Esophagus squamous epithelium (tissue), 5 donors: ENCODE measurements at places on chromosomes 12 and 14.

GRCh38 chr12:5203274-5203673 lies 159.6 kb downstream of the KCNA5 start:
- DNase-seq, result no peak

GRCh38 chr14:56555921-56556570 lies 23.6 kb upstream of the TMEM260 start:
- no peak for DNase-seq

- no peak for DNase-seq
Observed at GRCh38 chr12:6090803-6091202, 33.7 kb downstream of the VWF start.

DNA sequence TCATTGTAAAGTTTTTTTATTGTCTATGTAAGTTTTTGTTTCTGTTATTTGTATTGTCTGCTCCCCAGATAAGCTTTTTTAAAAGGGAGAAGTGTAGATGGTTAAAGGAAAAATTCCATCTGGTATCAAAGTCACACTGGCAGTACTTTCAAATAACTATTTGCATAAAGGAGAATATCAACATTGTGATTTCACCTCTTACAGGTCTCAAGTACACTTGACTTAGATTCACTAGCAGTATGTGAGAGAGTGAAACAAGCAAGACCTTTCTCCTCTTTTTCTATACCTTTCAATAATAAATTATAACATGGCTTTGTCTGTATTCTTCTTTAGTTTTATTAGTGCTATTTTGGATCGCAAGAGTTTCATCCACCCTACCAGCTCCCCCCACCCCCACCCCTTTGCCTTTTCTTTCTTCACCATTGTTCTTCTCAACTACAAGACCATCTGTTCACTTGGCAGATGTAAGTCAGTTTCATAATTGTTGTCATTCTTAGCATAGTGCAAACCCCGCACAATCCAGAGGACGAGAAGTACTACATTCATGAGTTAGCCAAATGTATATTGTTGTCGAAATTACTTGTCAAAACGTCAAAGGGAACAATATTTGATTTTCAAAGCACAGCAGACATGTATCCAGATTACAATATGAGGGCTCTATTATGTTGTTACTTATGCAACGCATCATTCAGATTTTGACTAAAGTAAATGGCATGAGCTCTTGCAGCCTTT lies 602.7 kb upstream of the FLRT2 start:
- DNase-seq, result no peak

GRCh38 chr14:21974741-21975140 lies 301.1 kb upstream of the OR4E1 start:
- no peak for DNase-seq

- DNase-seq, result no peak
Observed at GRCh38 chr12:39341761-39342160, 101.2 kb downstream of the KIF21A start.
